ENCODE measurements at places on chromosomes 1 and 21.

DNA sequence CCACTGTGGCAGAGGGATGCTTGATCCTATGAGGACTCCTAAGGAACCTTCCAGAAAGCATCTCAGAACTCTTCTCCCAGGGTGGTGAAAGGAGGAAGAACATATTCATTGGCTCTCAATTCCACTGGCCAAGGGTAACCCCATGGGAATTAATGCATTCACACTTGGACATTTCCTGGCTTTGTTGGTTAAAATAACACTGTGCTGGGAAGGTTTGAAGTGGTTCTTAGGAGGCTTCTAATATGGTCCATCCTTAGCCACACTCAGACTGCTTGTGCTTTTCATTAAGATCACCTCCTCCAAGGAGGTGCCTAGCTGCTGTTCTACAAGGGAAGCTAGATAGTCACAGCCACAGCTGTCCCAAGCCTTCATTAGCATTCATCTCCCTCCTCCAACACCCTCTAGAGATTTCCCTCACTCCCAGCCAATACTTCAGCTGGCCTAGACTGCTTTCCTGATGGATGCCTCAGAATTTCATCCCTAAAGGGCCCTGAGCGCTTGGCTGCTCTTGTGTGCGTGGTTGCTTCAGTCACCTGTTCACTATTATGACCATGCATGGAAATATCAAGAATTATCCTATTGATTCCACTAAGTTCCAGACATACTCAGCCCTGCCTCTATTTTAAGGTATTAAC lies 544.4 kb downstream of the PLPP3 start:
- no peak for DNase-seq

GRCh38 chr1:87684194-87684593 lies 355.5 kb downstream of the LMO4 start:
- DNase-seq: no peak

GRCh38 chr1:203378556-203379245 lies 27.8 kb upstream of the FMOD start:
- DNase-seq: no peak

DNA sequence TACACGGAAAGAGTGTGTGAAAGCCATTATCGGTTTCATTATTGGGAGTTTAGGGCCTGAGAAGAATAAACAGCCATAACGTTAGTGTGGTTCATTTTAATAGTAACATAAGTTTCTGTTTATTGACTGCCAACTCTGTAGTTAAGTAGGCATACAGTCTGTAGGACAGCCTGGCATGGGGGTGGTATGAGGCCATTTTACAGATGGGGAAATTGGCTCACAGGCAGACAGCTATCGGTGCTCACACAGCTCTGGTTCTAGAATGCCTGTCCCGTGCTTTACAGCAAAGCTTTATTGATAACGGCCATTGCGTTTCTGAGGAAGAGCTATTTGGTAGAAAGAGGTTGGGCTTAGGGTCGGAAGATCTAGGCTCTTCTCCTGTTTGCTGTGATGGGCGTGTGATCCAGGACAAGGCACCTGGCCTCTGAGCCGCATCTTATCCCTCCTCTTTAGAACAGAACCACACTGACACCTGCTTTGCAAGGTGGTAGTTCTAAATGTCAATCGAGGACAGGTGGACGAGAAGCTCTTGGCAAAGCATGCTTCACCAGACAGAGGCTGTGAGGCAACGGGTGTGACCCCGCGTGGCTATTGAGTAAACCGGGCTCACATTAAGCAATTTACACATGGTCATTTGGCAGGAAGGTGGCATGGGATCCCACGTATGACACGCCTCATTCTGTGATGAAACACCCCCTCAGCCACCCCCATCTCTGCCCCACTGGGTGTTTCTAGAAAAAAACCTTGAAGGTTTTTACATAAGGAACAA lies 14.9 kb downstream of the ETS2 start:
- no peak for DNase-seq

- no peak for DNase-seq
These were observed 82.3 kb downstream of the ITPKB start for GRCh38 chr1:226656601-226657277.

- no peak for DNase-seq
These were observed at the start of gene RAB7B for GRCh38 chr1:206002871-206003801. Gene RAB7B, minus strand, starts transcription at chr1:206003395. Its CDS starts 9,260 bp downstream, at chr1:205994135.

- DNase-seq: no peak
These were observed 34.7 kb upstream of the L1TD1 start for GRCh38 chr1:62159940-62160348.

- DNase-seq: no peak
These were observed 48.7 kb upstream of the ZC3H11B start for GRCh38 chr1:219661464-219662092.

- DNase-seq: no peak
These were observed 143.7 kb downstream of the TM2D1 start for GRCh38 chr1:61581251-61581650.

GRCh38 chr1:94719926-94720793 lies 100.0 kb upstream of the SLC44A3 start:
- no peak for DNase-seq

- no peak for DNase-seq
These were observed 36.2 kb downstream of the LDLRAP1 start for GRCh38 chr1:25579292-25580252.

DNA sequence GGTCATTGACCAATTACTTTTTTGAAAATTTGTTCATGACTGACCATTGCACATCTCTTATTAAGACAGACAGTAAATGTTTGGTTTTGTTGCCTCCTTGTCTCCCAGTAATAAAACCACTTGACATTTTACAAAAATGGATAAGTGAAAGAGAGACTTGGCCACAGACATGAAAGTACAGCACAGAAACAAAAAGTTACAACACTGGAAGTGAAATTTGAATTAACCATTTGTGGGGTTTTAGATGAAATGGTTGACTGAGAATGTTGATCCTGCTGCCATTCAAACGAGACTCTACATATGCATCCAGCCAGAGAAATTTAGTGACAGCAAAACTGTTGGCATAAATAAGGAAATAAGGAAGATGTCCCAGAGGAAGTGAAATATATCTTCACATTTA lies 79.3 kb upstream of the B3GALT2 start:
- DNase-seq: no peak

DNA sequence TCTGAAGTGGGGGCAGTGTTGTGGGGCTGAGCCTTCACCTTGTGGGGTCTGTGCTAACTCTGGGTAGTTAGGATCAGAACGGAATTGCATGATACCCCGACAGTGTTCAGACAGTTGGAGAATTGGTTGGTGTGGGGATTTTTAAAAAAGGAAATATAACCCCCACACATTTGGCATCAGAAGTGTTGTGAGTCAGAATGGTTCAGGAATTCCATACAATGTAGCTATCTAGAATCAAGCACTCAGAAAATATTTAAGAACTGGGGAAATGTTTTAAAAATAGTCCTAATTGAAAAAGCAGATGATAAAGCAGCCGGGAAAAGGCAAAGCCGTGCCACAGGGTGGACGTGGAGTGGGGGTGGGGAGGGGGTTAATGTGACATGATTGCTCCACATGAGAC lies 6.5 kb upstream of the S100A7 start:
- no peak for DNase-seq

DNA sequence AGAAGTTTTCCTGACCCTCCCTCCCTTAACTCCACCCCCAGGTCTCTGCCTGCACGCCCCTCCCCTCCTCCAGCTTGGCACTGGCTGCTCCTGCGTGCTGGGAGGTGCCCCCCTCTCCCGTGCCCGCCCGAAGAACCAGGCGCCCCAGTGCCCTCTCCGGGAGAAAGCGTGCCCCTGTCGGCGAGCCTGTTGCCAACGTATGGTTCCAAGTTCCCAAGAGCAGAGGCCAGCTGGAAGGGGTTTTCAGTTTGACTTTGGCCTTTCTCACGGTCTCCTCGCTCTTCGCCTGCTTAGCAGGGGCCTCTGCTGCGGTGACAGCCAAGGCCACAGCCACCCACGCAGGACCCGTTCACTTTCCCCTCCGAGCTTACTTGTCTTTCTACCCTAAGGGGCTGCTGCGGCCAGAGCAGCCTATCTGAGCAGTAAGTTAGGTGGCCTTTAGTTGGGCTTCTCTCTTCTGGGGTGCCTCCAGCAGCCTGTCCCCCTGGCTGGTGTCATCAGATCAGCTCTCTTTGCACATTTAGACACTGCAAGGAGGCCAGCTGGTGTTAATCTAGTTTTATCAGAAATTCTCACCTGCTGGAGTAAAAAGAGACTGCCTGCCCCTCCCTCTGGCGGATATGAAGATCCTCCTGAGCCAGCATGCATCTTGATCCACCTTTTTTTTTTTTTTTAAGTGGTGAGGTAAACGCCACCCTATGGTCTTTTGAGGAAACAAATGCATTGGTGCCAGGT lies 1.5 kb downstream of the STUM start:
- no peak for DNase-seq

DNA sequence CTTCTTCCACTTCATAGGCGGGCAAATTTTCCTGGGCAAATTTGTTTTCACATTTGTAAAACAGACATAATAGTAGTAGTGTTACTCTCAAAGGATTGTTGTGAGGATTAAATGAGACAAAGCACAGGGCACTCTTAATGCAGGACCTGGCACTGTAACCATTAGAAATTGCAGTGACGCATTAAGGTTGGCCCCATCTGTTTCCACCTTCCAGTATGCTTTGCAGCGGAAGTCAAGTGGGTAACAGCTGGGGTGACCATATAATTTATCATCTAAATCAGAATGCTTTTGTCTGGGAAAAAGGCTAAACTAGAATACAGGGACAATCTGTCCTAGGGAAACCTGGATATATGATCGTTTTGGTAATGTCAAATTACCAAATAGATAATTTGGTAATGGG lies 132.5 kb upstream of the CACHD1 start:
- DNase-seq: no peak

DNA sequence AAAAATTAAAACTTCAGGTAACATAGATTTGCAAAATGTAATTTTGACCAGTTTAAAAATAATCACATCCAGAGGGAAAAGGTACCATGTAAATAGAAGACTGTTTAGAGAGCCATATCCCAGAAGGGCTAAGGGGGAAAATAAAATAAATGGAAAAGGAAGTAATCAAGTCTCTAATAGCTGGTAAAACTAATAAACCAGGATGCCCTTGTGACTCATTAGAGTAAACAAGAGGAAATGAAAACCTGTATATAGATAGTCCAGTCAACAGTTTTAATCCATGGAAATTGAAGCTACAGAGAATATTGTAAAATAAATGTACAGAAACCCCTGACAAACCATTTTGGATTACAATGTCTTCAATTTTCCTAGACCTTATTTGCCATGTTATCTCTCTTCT lies 698.0 kb upstream of the RGS18 start:
- no peak for DNase-seq

- DNase-seq: no peak
These were observed 413 bp downstream of the EFCAB7 start for GRCh38 chr1:63523738-63524137.

GRCh38 chr1:2951856-2952255 lies 69.4 kb upstream of the ACTRT2 start:
- DNase-seq: no peak

GRCh38 chr1:107879346-107879745 lies 85.6 kb downstream of the VAV3 start:
- no peak for DNase-seq

- peak; percentile 15 for DNase-seq
These were observed 375.7 kb upstream of the CAMK1G start for GRCh38 chr1:209207701-209208286.

- no peak for DNase-seq
These were observed 45.7 kb upstream of the DISC1 start for GRCh38 chr1:231580874-231581273.

- no peak for DNase-seq
These were observed 443.6 kb downstream of the PLPP3 start for GRCh38 chr1:56135864-56136147.

GRCh38 chr1:160239582-160240299 lies 22.6 kb downstream of the DCAF8 start:
- DNase-seq: no peak

GRCh38 chr1:21517660-21518480 lies 8.6 kb downstream of the ALPL start:
- DNase-seq: no peak

- DNase-seq: peak; percentile 38
These were observed 207.4 kb upstream of the RUNX1 start for GRCh38 chr21:35256468-35256988.

- DNase-seq: no peak
These were observed 33.6 kb downstream of the NUAK2 start for GRCh38 chr1:205287767-205288559.

- DNase-seq: no peak
These were observed 83.7 kb upstream of the LRRC8D start for GRCh38 chr1:89736937-89737733.

DNA sequence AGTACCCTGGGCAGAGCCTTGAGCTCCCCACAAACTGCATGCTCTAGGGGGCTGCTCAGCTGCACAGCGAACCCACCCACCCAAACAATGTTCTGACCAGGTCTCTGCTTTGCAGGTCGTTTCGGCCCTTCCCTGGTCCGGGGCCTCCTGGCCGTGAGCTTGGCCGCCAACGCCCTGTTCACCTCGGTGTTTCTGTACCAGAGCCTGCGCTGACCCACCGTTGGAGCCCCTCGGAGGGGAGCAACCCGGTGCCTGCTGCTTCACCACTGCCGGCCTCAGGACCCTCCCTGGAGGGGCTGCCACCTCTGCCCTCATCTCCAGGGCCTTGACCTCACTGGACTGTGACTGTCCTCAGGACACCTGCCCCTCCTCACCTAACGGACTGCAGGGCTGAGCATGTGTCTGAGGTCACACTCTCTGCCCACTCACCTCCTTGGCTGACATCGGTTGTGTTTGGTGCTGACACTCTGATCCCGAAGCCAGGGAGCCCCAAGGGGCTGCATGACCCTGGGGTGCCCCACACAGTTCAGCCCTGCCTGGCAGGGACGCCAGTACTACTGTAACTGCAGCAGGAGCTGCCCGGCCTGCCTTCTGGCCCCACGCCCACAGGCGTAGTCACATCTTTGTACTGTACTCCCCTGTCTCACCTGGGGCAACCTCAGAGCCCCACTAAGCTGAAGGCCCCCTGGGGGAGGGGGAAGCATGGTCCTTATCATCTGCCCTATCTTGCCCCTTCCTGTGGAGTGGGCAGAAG lies 24.3 kb downstream of the TMEM201 start:
- DNase-seq: no peak

GRCh38 chr1:232568906-232569553 lies 60.9 kb downstream of the SIPA1L2 start:
- DNase-seq: no peak

- DNase-seq: no peak
These were observed 89.9 kb downstream of the RAVER2 start for GRCh38 chr1:64834734-64835133.

All from GOT3 (cell line).